ENCODE measurements at places on chromosomes 3 and 15.
A peak's percentile ranks its signal among the peaks of the same experiment; 100 is the strongest.

DNA sequence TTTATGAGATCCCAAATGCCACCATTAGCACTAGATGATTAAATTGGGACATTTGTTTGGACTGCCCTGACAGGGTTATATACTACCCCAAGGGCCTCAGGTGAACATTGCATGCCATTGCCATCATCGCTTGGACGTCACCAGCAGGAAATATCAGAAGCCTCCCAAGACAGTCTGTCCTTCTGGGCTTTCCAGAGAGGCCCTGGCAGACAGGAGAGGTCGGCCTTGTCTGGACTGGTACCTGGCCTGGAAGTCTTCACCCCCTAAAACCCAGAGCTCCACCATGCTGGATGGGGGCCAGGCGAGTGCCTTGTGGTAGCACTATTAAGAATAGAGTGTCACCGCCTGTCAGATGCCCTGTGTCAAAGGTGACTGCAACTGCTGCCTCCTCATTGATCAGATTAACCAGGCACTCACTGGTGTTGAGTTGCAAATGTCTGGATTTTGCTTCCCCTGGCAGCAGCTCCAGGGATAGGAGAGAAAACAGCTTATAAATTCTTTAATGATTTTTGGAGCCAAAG, 324.1 kb upstream of the RASGRP1 start:
- no peak for DNase-seq

GRCh38 chr15:20358066-20358778, 183.4 kb downstream of the GOLGA6L6 start:
- DNase-seq, result no peak

DNA sequence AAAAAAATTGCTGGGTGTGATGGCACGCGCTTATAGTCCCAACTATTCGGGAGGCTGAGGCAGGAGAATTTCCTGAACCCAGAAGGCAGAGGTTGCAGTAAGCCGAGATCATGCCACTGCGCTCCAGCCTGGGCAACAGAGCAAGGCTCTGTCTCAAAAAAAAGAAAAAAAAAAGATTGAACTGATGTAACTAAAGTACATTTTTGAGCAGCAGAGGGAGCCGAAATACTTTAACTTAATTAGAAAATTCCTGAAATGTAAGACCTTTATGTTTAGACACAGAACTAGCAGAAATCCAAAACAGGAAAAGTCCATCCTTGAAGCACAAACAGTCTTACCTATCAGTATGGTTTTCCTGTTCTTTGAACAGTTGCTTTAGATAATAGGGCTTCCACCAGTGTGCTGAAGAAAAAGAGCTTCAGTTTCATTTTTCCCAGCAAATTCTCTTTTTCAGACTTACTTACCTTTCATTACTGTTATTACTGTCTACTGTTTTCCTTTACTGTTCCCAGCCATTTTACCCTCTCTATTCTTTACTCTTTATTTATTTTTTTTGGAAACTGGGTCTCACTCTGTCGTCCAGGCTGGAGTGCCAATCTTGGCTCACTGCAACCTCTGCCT, 33.4 kb upstream of the ZNF609 start:
- DNase-seq, result no peak

DNA sequence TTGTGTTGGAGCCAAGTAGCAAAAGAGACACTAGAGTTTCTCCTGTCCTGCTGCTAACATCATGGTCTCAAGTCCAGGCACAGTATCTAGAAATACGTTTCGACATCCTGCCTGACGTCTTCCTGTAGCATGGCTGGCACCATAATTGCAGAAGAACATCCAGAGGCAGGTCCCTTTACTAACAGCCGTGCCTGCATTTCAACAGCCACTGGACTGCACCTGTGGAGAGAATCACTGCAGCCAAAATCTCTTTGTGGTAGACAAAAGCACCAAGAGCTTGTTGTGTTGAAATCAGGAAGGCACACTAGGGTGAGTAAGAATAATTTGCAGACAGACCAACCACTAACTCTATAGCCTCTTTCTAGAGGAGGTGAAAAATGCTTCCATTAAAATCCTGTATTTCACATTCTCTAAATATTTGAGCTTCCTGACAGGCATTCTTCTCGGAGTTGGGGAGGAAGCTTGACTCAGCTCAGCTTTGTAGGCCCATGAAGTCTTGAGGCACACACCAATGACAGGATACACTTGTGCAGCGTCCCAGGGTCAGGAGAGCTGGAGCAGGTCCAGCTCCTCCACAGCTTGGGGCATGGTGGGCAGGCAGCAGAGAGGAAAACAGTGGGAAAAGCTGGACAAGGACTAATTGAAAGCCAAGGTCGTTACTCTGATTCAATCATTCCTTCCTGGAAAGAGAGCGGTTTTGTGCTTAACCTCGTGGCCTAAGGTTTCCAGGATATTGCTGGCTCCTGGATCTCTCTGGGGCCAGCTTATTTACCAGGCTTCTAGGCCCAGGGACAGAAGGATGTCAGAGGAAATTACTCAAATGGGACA, 244.9 kb downstream of the FAM43A start:
- DNase-seq, result no peak

GRCh38 chr15:64355348-64355943, 527 bp downstream of the CSNK1G1 start:
- DNase-seq, result peak; percentile 8

DNA sequence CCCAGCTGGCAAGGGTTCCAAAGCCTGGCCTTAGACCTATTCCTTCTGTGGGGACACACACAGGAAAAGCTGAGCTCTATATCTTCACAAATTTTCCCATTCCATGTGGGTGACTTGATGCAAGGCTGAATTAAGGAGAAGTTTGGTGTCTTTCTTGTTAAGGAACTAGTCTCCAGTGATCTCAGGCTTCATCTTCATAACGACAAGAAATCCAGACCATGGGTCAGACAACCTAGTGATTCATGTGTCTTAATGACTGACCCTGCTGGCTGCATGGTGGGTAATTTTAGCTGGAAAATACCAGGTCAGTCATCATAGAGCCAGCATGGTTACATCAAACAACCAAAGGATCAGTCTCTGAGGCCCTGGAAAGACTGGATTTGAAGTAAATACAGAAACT, 112.7 kb upstream of the SLC4A7 start:
- DNase-seq, result no peak

- DNase-seq, result no peak
Measured at GRCh38 chr3:104447681-104448080, 919.0 kb upstream of the ALCAM start.
